ENCODE measurements at places on chromosomes 4 and X.
A peak's percentile ranks its signal among the peaks of the same experiment; 100 is the strongest.

GRCh38 chr4:140004549-140004895 lies 149.5 kb downstream of the MAML3 start:
- DNase-seq = no peak

- no peak for DNase-seq
Measured at GRCh38 chrX:46984705-46985104, 72.5 kb downstream of the JADE3 start.

DNA sequence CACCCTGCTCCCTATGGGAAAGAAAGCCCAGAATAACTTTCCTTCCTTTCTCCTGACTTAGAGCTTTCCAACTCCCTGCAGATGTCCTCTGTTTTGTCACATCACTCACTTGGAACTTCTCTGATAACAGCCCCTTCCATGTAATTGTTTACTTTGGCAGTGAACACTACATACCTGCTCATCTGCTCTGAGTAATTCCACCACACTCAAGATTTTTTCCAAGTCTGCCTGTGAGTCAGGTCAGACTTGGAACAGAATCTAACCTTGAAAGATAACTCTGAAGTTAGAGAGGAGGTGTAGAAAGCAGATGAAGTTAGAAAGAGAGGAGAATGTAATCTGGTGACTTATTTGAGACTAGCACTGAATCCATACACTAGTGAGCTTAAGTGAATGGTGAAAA lies 7.4 kb downstream of the MAGEB10 start:
- DNase-seq = no peak

- DNase-seq = no peak
Measured at GRCh38 chr4:171281359-171281758, 531.8 kb upstream of the GALNTL6 start.

GRCh38 chrX:108199691-108200090 lies 108.1 kb downstream of the ATG4A start:
- DNase-seq = no peak

- DNase-seq = no peak
Measured at GRCh38 chr4:52103319-52103718, 52.2 kb downstream of the SPATA18 start.

GRCh38 chrX:44927398-44927797 lies 54.4 kb downstream of the KDM6A start:
- no peak for DNase-seq

DNA sequence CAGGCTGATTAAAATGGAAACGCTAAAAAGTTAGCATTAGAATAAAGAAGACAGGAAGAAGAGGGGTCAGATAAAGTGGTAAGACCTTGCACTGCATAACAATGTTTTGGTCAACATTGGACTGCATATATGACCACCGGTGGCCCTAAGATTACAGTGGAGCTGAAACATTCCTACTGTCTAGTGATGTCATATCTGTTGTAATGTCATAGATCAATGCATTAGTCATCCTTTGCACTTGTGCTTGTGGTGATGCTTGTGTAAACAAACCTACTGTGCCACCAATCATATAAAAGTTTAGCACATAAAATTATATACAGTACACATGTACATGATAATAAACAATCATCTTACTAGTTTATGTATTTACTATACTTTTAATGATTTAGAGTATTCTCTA lies 73.0 kb downstream of the TMEM165 start:
- DNase-seq = no peak

DNA sequence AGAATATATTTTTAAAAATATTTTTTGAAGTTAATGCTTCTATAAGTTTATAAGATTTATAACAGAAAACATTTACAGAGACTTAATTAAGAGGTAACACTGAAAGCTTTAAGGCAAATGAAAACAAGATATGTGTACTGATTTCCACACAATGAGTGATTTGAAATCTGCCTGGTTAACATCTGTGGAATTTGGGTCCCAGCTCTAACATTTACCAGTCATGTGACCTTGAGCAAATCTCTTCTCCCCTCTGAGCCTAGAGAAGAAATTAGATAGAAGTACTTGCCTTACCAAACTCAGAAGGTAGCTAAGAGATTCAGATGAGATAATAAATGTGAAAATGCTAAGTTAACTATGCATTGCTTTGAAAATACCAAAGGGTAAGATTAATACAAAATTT lies 458.8 kb upstream of the LCORL start:
- no peak for DNase-seq

GRCh38 chrX:153770601-153771414 lies 6.8 kb downstream of the PLXNB3 start:
- no peak for DNase-seq

DNA sequence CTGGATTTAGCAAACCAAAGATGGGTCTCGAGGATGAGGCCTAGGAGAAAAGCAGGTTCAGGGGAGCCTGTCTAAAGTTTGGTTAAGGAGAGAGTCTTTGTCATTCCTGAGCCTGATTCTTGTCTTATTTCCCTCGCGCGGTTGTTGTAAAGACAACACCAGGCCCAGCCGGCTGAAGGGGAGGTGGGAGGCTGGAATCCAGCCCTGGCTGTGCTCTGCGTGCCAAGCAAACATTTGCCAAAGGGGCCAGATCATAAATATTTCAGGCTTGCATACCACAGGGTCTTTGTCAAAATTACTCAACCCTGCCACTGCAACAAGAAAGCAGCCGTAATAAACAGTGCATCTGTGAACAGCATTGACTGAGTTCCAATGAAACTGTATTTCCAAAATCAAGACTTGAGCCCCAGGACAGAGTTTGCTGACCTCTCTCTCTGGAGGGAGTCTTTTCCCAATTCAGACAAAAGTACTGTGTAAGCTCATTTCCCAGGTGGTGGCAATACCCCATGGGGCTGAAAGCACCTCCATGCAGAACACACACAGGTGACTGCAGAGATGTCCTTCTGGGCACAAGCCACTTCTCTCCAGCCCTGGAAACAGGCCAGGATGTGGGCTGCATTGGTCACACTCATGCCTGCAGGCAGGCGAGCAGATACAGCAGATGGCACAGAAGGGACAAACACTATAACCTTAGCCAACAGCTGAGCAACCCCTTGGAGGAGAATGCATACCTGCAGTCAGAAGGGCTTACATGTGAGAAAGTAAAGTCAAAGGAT lies 320.3 kb downstream of the STK32B start:
- DNase-seq = no peak

- no peak for DNase-seq
Measured at GRCh38 chr4:31370866-31371465, 650.8 kb downstream of the PCDH7 start.

DNA sequence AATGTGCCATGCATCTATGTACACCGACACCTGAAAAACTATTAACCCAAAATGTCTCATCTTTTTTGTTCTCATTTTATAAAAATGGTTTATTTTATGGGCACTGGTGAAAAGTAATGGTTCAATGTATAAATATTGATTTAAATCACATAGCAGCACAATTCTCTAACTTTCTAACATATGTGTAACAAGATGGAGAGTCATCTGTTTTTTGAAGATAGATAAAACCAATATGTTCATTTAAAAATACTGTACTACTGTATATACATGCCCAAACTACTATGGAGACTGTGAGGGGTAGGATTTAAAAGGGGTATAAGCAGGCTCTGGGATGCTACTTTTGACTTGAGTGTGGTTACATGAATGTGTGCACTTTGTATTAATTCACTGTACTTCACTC lies 67.6 kb downstream of the GLRA3 start:
- no peak for DNase-seq

DNA sequence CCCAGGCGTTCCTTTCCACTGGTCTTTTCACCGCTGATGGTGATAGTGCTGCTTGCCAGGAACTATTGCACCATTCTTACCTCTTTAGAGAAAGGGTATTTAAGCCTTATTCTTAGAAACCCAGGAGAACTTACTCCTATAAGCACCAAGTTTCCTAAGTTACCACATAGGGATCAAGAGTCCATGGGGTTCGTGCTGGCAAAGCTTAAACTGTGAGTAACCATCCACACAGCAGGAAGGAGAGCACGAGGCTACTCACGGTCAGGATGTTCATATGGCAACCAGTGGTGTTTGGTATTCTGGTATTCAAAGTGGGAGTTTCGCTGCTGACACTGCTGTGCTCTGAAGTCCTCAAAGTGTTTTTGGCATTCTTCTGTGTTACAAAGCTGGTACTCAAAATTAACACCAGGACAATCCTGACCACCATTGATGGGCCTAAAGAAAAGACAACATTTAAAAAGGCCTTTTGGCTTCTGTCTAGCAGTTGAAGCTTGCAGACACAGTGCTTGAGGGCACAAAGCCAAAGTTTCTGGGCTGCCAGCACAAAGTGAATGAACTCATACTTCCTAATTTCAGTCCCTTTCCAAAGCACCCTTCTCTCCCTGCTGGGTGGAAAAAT lies 256.9 kb downstream of the ADAMTS3 start:
- DNase-seq = no peak

- DNase-seq = no peak
Measured at GRCh38 chr4:148060264-148061140, 328.6 kb downstream of the ARHGAP10 start.

- DNase-seq = no peak
Measured at GRCh38 chrX:133968109-133968508, 17.3 kb downstream of the GPC3 start.

- DNase-seq = no peak
Measured at GRCh38 chr4:146709956-146710355, 71.3 kb downstream of the POU4F2 start.

DNA sequence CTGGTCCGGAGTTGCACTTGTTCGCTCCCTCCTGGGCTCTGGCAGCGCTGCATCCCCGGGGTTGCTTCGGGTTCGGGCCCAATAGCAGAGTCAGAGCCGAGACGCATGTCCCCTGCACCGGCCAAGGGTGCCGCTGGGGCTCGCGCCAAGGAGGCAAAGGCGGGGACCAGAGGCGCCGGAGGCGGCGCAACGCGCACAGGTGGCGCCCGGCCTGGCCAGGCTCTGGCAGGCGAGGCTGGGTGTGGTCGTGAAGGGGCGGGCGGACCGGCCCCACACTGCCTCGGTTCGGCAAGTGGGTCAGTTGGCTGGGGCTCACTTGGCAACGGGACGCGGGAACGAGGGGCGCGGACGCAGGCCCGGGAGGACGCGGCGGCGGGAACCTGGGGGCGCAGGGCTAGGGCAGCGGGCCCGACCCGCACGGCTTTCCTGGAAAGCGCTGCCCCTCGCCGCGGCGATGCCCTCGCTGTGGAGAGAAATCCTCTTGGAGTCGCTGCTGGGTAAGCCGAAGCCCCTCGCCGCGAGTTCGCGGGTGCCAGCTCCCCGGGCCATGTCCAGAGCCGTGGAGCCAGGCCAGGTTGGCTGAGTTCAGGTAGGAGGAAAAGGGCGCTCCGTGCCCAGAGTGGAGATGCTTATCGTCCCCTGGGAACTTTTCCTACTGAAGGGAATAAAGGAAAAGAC lies at the start of gene CWH43:
TSS of gene CWH43 (plus strand) at position 300 of the 678 bp plus-strand sequence. CDS start at position 455, 155 bp downstream.
- no peak for DNase-seq

DNA sequence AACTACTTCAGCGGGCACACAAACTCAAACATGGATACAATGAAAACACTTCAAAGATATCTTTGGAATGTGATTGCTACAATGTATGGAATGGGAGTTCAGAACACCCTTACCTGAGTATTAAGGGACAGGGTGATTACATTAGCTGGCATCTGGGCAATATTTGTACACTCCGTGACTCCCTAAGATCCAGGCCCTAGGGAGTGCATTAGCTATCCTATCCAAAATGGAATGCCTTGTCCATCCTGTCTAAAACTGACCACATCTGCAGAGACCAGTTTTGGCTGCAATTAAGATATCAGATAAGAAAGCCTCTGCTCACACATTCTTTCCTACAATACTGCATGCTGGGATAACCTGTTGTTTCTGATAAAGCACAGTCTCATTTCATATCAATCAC lies 176.6 kb upstream of the EMCN start:
- DNase-seq = no peak

- DNase-seq = no peak
Measured at GRCh38 chr4:119865389-119865788, 201.3 kb downstream of the MAD2L1 start.

DNA sequence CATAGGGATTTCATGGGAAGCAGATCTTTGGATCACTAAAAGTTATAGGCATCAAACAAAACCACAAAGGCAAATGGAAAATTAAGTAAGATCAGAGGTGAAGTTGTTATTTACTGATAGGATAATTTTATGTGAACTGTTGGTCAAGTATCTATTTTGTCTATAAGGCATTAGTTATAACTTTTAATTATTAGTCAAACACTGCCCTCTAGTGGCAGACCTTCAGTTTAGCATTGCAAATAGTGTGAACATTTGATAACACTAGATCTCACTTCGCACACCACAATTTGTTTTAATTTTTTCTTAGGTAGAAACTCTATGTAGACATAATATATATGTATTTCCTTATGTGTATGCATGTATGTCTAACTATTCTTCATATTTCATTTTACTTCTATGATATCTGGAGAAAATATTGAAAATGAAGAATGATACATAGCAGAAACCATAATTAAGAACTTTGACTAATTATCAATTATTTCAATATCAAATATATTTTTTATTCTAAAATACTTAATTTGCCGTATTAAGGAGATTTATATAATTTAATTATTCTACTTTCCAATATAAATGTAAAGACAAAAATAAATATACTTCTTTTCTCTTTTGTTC lies 214.5 kb upstream of the TACR3 start:
- no peak for DNase-seq

DNA sequence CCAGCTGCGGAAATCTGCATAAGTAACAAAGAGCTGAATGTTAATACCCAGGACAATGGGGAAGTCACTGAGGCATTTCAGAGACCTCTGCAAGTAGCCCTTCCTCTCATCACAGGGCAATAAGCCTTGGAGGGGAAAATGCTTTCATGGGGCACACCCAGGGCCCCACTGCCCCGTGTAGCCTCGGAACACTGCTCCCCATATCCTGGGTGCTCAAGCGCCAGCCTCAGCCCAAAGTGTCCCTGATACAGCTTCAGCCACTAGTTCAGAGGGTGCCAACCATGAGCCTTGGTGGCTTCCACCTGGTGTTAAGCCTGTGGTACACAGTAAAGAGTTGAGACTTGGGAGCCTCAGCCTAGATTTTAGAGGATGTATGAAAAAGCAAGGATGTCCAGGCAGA lies 402.8 kb upstream of the CXorf51A start:
- no peak for DNase-seq

DNA sequence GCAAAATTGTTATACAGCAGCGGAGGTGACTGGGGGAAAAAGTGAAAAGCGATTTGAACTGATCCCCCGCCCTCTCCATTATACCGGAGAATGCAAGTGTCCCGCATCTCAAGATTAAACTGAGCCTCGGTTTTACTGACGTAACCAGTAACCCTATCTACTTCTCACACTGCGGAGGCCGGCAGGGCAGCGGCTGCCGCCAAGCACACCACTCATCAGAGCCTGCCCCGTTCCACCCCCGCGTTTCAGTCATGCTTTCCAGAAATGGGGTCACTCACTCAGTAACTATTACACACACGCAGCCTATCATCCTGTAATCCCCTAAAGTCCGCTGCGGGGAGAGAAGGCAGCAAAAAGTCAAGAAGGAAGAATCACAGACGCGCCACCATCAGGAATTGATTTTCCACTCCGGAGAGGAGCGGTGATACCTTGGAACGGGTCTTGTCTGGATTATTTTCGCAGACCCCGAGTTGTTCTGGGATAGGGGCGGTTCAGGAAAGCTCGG lies 1.4 kb downstream of the RPS6KA3 start:
- DNase-seq = peak; percentile 28

DNA sequence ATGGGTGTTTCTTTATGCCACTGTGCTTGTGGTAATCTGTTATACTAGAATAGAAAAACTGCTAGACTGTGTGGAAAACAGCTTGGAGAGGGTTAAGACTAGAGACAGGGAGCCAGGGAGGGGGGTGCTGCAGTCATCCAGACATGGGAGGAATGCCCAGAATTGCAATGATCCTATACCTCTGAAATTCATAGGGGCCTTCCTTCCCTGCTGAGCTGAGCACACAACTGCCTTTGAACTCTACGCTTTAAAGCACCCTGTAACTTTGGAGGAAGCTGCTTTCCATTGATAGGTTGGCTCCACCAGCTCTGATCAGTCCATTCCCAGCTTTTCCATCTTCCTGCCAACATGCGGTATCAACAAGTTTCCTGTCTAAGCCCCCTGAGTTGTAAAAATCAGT lies 155.9 kb upstream of the RASGEF1B start:
- no peak for DNase-seq

Data from bone marrow (tissue), 2 donors.